ENCODE measurements at places on chromosomes 1 and 21.

DNA sequence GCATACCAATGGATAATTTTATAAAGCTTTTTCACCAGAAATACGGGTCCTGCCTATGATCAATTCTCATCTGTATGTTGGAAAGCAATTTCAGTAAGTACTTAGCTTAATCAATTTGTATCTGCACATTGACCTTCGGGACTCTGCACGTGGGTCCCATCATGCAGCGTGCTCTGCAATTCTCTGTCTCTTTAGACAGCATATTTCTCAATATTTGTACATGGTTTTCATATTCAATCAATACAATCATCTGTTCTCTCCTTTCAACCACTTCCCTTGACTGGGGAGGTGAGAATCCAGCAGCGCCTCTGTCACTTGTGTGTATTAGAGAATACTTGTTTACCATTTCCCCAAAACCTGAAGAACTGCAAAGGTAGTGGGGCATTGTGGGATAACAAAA, 220.5 kb downstream of the TNR start:
- no peak for DNase-seq

DNA sequence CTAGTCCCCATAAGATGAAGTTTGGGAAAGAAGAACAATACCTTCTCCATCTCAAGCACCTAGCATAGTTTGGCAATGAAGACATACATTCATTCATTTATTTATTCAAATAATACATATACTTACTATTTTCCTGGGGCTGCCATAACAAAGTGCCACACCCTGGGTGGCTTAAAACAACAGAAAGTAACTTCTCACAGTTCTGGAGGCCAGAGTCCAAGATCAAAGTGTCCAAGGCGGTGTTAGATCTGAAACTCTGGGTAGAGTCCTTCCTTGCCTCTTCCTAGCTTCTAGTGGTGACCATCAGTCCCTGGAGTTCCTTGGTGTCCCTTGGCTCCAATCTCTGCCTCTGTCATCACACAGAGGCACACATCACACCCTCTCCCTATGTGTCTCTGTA, 112.1 kb upstream of the IGSF21 start:
- DNase-seq = no peak

GRCh38 chr1:70627910-70628309, 216.8 kb downstream of the CTH start:
- DNase-seq = no peak

DNA sequence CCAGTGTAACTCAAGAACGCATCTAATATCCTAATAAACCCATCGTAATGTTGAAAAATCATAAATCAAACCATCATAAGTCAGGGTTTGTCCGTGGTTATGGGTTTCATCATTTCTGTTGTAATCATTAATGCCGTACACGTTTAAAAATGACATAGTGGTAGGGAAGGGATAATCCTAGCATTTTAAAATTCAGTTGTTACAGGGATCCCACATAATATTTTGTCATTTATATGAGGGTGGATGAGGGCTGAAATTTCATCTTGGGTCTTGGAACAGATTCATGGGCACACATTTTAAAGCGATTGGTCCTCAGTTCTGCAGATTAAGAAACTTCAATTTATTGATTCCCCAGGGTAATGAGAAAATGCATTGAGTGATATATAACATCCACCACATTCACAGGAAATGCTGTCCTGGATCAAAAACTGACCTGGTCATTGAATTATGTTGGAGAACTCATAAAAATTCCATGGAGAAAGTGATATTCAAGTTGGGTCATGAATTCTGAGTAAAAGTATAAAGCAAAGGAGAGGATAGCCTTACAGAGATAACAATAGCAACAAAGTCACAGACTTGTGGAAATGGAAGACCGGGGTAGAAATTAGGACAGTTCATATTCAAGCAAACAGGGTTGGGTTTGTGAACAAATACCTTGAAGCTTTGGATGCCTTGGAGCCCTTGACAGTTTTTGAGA, 1527.3 kb upstream of the TPTE start:
- no peak for DNase-seq

DNA sequence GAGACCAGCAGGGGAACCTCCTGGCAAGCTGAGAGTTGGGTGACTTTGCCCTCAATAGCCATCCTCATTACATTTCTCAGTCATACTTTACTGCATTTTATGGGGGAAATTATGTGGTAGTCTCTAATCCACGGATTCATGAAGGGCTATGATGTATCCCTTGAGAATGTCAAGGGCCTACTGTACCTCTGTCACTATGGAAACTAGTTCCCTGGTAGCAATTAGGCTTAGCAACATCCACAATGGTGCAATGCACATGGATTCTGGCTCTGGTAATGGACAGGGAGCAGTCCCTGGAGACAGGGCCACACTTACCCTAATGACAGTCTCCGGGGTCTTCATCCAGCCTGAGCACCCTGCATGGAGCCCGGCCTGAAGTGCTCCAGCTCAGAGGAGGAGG, 26.5 kb downstream of the LRRN2 start:
- DNase-seq = no peak

DNA sequence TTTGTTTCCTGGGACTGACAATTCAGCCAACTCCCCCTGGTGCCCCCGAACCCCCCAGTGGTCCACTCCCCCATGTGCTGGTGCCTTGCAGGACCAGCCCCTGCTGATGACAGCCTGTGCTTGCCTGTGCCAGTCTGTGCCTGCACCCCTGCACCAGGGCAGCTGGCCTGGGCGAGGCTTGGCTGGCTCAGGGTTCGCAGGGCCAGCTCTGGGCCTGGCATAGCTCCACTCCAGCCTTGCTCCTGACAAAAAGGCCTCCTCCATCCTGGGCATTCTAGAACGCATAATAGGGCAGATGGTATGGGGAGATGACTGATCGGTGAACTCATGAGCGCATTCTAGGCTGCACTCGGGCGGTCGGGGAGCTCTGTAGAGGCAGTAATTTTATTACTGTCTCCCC, 5.4 kb downstream of the CNTN2 start:
- no peak for DNase-seq

DNA sequence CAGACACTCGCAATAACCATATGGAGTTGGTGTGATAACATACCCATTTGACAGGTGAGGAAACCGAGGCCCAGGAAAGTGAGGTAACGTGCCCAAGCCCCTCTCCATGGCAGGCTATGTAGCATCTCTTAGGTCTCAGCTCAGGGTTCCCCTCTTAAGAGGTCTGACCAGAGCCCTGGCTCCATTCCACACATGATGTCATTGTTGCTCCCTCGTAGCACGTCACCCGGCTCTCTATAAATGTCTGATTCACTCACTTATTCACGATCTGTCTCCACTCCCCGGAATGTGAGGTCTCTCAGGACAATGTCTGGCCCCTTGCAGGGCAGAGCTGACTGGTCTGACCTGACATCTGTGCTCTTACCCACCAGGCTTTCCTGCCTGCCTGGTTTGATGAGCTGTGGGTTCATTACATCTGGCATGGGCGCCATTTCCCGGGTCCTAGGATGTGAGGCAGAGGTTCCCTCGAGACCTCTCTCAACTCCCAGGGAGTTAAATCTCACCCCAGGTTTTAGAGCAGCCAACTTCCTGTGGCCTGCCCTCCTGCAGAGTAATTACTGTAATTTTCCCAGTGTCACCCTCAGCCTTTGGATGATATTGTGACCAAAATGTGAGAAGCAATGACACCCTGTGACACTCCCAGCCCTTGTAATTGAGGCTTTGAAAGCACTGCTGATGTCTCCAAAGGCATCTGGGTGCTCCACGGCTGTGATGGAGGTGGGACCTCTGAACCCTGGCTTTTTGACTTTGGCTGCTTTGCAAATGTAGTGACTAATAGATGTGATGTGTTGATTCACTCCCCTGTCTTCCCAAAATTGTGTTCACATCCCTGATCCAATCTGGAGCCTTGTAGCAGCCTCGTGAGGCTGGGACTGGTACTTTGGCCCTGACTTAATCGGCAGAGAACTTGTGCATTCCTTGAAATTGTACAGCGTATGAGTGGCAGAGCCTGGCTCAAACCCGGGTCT, 10.6 kb downstream of the ACTL8 start:
- peak; percentile 85 for DNase-seq

DNA sequence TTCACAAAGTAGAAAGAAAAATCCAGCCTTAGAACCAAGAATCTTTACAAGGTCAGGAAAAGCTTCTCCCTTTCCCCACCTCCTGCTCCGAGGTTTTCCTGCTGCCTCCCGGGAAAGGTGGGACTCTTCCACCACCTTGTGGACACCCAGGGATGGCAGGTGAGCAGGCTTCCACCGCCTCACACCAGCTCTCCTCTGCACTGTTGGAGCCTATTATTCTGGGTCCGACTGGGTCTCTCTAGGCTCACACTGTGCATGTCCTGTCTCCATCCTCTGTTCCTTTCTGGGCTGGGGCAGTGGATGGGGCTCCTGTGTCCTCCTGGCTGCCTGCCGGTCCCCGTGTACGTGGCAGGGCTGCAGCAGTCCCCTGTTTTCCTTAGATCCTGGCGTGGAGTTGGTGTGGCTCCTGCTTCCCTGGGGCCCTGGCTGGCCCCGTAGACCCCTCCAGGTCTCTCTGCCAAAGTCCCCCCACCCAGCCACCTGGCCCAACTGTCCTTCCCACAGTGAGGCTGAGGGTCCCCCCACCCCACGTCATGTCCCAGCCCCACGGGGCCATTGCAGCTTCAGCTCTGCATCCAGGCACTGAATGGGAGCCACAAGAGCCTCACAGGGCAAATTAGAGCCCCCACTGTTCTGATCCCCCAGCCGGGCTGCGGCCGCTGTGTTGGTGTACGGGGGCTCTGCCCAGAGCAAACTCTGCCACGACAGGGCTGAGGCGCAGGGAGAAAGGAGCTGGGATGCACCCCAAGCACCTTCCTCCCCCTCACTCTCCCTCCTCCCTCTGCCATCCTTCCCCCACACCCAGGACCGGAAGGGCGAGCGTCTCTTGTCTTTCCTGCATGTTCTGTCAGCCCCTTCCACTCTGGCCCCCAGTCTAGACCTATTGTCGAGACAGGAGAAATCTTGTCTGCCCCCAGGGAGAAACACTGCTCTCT, 3.3 kb upstream of the SLC45A1 start:
- DNase-seq = peak; percentile 53

GRCh38 chr1:228190182-228190581, 17.7 kb upstream of the OBSCN start:
- DNase-seq = no peak

- DNase-seq = no peak
Measured at GRCh38 chr1:17826165-17826488, 71.0 kb downstream of the ACTL8 start.

DNA sequence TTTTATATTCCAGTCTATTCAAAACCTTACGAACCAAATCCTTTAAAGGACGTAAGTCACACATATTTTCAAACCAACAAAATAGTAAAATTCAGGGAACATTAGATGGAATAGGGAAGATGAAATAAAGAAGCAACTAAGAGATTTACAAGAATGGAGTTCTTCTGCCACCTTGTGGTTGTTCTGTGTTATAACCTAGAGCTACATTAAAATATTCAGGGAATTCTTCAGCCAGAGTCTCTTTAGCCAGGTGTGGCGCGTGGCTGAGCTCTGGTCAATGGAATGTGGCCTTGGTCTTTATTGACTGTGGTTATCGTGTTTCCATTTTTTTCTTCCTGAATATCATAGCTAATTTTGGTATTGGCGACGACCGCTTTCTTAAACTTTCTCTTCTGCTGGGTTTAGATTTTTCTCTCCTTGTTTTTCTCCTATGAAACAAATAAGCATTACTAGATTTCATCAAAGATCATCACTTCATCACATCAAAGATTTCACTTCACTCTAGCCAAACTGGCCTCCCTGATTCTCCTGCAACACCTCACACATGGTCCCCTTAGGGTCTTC, 221.3 kb downstream of the MRPL39 start:
- no peak for DNase-seq

- DNase-seq = no peak
Measured at GRCh38 chr1:209585672-209586071, 2.2 kb downstream of the CAMK1G start.

GRCh38 chr1:15598436-15598835, 13.6 kb upstream of the AGMAT start:
- DNase-seq = no peak

DNA sequence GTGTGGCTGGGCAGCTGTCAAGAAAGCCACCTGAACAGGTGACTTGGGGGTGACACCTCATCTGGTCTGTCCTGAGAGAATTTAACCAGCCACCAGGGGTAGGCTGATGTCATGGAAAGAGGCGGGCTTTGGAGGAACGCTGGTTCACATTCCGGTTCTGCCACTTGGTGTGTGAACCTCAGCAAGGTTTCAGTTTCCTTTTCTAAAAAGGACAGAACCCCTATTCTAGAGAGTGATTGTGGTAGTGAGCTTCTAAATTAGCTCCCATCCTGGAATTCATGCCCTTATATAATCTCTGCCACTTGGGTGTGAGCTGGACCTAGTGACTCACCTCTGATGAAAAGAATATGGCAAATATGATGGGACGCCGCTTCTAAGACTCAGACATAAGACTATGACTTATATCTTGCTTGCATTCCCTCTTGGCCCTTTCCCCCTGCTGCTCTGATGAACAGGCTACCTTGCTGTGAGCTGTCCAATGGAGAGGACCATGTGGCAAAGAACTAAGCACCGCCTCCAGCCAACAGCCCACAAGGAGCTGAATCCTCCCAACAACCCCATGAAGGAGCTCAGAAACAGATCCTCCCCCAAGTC, 332.1 kb downstream of the RRAGC start:
- no peak for DNase-seq

DNA sequence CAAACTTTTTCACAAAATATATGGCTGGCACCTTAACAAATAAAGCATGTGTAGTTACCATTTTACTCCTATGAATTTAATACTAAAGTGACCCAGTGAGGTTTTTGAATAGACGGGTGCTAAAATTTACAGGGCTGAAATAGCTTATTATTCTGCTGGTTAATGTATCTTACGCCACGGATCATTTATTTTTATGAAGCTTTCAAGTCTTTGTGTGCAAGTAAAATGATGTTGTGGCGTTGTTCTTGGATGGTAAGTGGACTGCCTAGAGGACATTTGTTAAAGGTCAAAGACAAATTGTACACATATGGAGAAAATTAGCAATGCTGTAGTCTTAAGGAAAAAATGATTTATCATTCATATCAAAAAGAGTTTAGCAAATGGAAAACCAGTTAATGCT, 22.8 kb downstream of the INSL5 start:
- DNase-seq = no peak

DNA sequence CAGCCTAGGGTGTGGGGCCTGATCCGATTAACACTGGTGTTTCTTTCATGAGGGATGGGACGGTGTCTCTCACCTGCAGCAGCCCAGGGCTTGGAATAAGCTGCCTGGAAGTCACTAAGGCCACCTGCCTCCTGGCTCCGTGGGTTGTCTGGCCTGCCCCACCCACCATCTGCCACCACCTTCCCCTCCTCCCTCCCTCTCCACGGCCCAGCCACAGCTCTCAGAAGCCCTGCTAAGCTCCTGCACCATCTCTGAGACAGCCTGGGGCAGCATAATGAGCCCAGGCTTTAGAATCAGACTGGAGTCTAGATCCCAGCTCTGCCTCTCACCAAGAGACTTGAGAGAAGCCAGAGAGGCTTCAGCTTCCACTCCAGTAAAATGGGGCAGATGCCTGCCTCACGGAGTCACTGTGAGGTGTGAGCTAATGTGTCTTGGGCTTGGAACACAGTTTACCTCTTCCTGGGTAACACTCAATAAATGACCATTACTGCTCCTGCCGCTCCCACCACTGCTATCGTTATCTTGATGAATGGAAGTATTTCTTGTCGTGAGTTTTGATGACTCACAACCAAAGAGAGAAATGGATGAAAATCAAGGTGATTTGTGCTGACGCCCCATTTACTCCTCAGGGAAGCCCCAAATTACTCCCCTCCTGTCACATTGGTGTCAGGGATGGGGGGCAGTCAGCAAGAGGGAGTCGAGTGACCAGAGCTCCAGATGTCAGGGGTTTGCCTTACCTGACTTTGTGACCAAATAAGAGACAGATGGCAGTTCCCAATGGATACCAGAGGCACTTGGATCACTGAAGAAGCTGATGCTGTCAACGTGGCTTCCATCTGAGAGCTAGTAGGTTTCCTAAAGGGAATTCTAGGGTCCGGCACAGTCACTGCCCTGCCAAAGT, 23.5 kb upstream of the C1QA start:
- DNase-seq = no peak

Measured in HS-27A (cell line).